Tracheal epithelial cell (primary cell): ENCODE measurements at places on chromosomes 2 and 18. TPM values are rescaled to one million over a fixed set of nuclear protein-coding genes. Genes with fewer than 3 reads are reported as not detected.

Gene OSBPL6
- total RNA-seq = 6.0 and 6.3 TPM in 2 replicates

Gene EIF5B
- 22.8 and 32.0 TPM in 2 replicates for total RNA-seq

Gene AGXT
- total RNA-seq = not detected in 2 replicates

Gene PROKR1
- not detected in 2 replicates for total RNA-seq

Gene DSG3
- total RNA-seq = 215 and 390 TPM in 2 replicates

Gene DIPK1C
- not detected in 2 replicates for total RNA-seq

Gene MEX3C
- 41.6 and 64.3 TPM in 2 replicates for total RNA-seq

Gene GDF7
- total RNA-seq = under 0.01 TPM in 2 replicates

Gene KCNIP3
- 11.1 TPM in 1 of 2 replicates, not detected in the other for total RNA-seq

Gene TFPI
- total RNA-seq = 5.3 and 19.0 TPM in 2 replicates

Gene NTSR2
- not detected in 2 replicates for total RNA-seq

Gene ELOA2
- not detected in 2 replicates for total RNA-seq

Gene CRACDL
- 0.48 and 1.1 TPM in 2 replicates for total RNA-seq

Gene SALL3
- total RNA-seq = not detected in 2 replicates

Gene TP53I3
- 20.2 and 49.6 TPM in 2 replicates for total RNA-seq

Gene HJURP
- total RNA-seq = 0.85 and 2.2 TPM in 2 replicates

Gene PSMG2
- 63.1 and 68.0 TPM in 2 replicates for total RNA-seq

Gene ZBTB14
- total RNA-seq = 6.5 and 10.9 TPM in 2 replicates

Gene TRIM43
- 0.48 TPM in 1 of 2 replicates, not detected in the other for total RNA-seq

Gene C2orf80
- not detected in 2 replicates for total RNA-seq
